ENCODE measurements at places on chromosomes 2 and 18. TPM values are rescaled to one million over a fixed set of nuclear protein-coding genes. Genes with fewer than 3 reads are reported as not detected.

The APLF gene
- polyA plus RNA-seq = 2.3 TPM

The DTNA gene
- polyA plus RNA-seq = not detected

The FAP gene
- polyA plus RNA-seq = not detected

The LIPG gene
- not detected for polyA plus RNA-seq

The UGT1A4 gene
- polyA plus RNA-seq = not detected

The SKOR2 gene
- not detected for polyA plus RNA-seq

The GALNT1 gene
- 15.5 TPM for polyA plus RNA-seq

The LYG1 gene
- polyA plus RNA-seq = 0.48 TPM

The UBXN4 gene
- polyA plus RNA-seq = 113 TPM

The UGT1A6 gene
- polyA plus RNA-seq = not detected

The WIPF1 gene
- polyA plus RNA-seq = 120 TPM

The MYO1B gene
- polyA plus RNA-seq = 2.0 TPM

The PASK gene
- 10.3 TPM for polyA plus RNA-seq

The ANKRD30B gene
- not detected for polyA plus RNA-seq

The ZAP70 gene
- 4.6 TPM for polyA plus RNA-seq

The SCN9A gene
- not detected for polyA plus RNA-seq

The TLX2 gene
- polyA plus RNA-seq = not detected

The ASNSD1 gene
- 43.5 TPM for polyA plus RNA-seq

The SERPINB3 gene
- polyA plus RNA-seq = not detected

The REG3A gene
- not detected for polyA plus RNA-seq

The GMCL1 gene
- polyA plus RNA-seq = 25.7 TPM

The CROCC2 gene
- polyA plus RNA-seq = not detected

The ACMSD gene
- polyA plus RNA-seq = not detected

The UXS1 gene
- polyA plus RNA-seq = 19.7 TPM

The GPBAR1 gene
- 0.64 TPM for polyA plus RNA-seq

The MOGAT1 gene
- not detected for polyA plus RNA-seq

The MPP4 gene
- not detected for polyA plus RNA-seq

The IL36A gene
- polyA plus RNA-seq = not detected

The NETO1 gene
- polyA plus RNA-seq = 1.2 TPM

The STARD6 gene
- not detected for polyA plus RNA-seq

The TMEM163 gene
- 1.2 TPM for polyA plus RNA-seq

The TMEM247 gene
- not detected for polyA plus RNA-seq

The EMX1 gene
- polyA plus RNA-seq = not detected

The DYNAP gene
- not detected for polyA plus RNA-seq

The TMEM198 gene
- 0.28 TPM for polyA plus RNA-seq

The PSMA8 gene
- polyA plus RNA-seq = 4.1 TPM

The DLGAP1 gene
- polyA plus RNA-seq = not detected

The CYRIA gene
- polyA plus RNA-seq = 31.0 TPM

The GAD1 gene
- polyA plus RNA-seq = not detected
